ENCODE measurements at places on chromosomes 1 and 21.
A peak's percentile ranks its signal among the peaks of the same experiment; 100 is the strongest.

DNA sequence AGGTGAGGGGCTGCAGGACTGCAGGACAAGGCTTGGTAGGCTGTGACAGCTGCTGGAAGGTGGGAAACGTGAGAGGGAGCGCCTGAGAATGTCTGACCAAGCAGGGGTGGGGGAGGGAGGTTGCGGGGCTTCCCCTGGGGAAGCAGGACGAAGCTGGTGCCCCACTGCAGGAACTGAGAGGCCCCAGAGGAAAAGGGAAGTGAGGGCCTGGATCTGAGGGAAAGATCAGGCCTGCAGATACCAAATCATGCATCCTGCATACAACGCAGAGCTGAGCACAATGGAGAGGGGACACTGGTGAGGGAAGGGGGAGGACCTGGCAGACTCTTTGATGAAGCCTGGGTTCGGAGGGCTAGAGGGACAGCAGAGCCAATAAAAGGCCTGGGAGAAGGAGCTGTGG is 65.7 kb upstream of the BACE2 start:
- DNase-seq: no peak

- DNase-seq: no peak
Measured at GRCh38 chr1:64042331-64043100, 160.9 kb upstream of the UBE2U start.

DNA sequence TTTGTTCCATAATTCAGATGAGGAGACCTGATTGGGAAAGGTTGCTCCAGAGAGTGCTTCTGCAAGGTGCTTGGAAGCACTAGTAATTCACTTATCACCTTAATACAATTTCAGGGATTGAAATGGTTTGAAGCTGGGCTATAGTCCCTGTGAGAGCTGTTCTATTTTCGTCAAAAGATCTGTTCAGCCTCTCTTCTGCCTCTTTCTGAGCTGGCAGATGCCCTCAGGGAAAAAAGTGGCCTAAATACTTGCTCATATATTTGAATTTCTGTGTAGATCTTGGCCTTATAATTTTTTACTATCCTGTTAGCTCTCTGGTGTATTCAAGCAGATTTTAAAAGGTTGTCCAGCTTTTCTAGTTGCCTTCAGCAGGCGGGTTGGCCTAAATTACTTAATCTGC is 22.3 kb downstream of the C1orf146 start:
- no peak for DNase-seq

DNA sequence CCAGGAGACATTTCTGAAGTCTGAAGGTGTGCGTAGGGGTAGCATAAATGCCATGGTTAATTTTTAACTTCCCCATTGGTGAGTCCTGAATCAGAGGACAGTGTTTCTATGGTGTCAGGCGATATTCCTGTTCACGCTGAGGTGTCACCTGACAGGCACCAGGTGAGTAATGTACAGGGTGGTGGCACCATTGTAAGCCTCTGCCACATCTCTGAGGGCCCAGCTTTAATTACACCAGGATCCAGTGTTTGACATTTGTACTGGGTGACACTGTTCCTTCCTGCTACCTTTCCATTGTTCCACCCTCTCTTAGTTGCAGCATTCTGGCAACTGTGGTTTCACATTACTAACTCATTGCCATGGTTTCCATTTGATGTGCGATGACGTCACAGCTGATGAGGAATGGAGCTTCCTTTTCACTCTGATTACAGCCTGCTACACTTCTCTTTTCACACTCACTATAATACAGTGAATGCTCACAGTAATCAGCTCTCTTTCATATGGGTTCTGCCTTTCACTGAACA is 40.6 kb upstream of the MARK1 start:
- DNase-seq: no peak

DNA sequence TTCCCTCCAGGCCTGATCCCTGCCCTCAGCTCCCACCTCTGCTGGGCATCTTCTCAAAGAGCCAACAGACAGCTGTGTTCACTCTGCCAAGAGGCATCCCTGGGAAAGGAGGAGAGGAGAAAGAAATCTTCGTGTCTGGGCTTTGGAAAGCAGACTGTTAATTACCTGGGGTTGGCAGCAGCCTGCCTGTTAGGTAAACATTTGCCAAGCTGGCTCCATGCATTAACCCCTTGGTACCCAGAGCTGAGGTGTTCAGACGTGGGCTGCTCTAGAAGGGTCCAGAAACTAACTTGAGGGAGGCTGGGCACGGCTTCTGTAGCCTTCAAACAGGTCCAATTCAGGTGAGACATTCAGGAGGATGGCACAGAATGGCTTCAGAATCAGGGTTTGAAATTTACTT is 8.7 kb upstream of the EXTL1 start:
- DNase-seq: no peak

GRCh38 chr1:197841883-197842553 is 60.4 kb upstream of the C1orf53 start:
- no peak for DNase-seq

DNA sequence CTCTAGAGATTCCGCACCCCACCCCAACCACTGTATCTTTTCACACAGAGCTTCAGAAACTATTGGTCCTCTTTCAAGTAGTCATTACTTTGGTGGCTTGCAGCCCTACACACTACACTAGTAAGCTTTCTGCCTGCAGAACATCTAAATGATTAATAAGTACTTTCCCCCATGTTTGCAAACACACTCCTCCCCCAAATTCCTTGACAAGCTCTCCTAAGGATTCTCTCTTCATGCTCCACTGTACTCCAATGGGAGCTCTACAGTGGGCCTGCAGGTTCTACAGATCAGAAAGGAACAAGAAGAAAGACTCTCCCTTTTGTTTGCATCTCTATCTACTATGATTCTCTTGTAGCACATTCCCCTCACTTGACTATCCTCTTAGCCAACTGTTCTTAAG is 16.3 kb upstream of the NUF2 start:
- no peak for DNase-seq

GRCh38 chr1:48756683-48757316 is 19.9 kb downstream of the BEND5 start:
- DNase-seq: no peak

DNA sequence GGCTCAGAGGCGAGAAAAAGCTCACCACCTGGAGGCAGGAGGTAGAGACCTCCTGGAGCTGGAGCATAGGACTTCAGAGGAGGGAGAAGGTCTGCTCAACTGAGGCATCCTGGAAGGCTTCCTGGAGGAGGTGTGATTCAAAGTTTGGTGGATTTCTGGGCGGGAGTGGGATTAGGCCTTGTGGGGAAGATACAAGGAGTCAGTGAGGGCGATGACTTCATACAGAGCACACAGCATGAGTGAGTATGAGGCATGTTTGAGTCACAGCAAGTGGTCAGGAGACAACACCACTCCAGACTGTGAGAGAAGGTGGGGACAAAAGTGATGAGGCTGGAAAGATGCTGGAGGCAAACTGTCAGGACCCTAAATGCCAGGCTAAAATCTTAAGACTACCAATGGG is 77.6 kb downstream of the MATN1 start:
- no peak for DNase-seq

DNA sequence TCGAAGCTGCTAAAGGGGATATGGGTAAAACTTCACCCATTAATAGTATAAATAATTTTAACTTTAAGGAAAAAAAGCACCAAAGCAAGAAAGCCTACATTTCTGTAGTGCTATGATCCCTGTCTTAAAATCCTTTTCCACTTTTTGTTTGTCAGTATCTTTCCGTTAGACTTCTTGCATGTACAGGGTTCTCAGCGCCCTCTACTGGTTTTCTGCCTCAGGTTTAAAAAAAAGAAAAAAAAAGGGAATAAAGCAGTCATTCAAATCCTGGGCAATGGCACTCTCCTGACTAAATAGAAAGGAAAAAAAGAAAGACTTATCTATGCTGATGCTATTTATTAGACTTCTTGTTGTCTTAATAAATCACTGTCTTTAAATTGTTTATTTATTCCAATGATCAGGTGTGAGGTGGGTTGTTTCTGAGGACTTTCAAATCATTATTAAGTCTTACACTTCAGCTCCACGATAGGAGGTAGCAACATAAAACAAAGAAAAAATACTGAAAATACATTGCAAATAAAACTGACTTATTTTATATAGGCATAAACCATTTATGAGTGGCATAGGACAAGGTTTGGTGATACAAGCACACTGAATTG is 475.4 kb upstream of the NR5A2 start:
- DNase-seq: peak; percentile 67

- DNase-seq: no peak
Measured at GRCh38 chr1:42043811-42044210, 109.4 kb upstream of the GUCA2B start.

DNA sequence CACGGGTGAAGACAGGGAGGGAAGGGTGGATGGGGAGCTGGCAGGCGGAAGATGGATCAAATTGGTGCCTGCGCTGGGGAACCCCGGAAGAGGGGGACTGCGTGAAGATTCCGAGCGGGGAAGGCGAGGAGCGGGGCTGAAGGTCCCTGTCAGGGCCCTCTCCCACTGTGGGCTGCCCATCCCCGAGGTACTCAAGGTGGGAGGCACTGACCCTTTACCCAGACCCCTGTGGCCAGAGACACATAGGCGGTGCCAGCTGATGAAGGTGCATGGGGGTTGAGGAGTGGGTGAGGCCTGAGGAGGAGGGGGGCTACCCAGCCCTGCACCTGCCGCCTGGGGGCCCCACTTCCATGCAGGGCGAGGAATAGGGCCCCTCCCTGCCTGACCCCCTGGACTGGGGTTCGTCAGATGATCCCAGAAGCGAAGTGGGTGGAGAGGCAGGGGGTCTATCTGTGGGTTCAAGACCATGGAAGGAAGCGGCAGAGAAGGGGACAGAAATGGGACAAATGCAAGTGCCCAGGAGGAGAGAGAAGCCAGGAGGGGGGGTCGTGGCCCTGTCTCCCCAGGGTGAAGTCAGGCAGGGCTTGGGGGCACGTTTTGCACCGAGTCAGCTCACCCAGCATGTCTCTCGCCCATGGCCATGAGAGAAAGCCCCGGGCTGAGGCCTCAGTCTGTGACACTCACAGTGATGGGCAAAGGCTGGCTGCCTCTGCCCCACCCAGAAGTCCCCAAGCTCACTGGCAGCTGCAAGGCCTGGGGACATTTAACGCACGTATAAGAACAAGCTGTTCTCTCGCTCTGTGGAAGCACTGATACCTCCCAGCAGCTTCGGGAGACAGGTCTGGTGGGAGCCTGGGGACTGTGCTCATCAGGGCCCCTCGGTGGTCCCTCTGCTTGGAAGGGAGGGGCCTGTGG is 7.0 kb upstream of the MMEL1 start:
- no peak for DNase-seq

GRCh38 chr1:98181036-98181764 is 260.4 kb upstream of the DPYD start:
- DNase-seq: no peak

GRCh38 chr1:50208756-50209155 is 100.0 kb downstream of the ELAVL4 start:
- DNase-seq: no peak

DNA sequence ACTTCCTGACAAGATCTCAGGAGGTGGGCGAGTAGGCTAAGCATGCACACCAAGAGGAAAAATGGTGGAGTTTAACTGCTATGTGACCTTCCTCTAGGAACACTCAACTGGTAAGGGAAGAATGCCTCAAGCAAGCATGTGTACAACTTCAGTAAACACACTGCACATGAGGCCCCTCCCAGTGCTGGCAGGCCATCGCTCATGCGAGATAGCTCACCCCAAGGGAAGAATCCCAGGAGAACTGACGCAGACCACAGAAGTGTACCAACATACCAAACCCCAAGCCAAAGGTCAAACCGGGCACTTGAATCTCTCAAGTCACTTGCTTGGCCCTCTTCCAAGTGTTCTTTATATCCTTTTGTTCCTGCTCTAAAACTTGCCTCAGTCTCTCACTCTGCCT is 40.5 kb upstream of the GALNT2 start:
- no peak for DNase-seq

DNA sequence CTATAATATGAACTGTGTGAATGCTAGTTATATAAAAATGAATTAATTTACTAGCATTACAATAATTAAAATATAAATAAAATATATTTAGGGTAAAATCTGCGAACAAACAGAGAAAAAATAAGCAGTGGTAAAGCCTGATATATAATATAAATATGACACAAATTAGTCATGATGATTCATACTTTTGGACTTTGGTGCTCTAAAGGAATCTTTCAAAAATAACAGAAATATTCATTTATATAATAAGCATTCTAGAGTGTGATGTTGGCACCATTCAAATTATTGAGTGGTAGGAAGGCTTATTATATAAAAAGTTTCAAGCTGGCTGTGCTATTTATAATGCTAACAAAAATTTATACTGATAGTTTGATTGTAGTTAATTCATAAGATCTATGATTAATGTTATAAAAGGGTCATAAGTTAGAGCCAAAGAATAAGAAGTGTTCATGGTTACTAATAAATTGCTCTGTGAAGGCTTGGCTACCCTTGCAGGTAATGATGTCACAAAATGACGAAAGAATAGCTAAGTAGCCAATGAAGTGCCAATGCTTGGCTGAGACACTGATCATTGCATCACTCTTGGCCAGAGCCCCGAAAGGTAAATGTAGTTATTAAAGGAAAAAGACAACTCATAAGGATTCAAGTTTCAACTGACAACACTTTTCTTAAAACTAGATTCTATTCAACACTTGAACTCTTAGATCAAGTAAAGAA is 108.7 kb downstream of the USH2A start:
- no peak for DNase-seq

- peak; percentile 3 for DNase-seq
Measured at GRCh38 chr1:26700711-26701110, 4.9 kb downstream of the ARID1A start.

DNA sequence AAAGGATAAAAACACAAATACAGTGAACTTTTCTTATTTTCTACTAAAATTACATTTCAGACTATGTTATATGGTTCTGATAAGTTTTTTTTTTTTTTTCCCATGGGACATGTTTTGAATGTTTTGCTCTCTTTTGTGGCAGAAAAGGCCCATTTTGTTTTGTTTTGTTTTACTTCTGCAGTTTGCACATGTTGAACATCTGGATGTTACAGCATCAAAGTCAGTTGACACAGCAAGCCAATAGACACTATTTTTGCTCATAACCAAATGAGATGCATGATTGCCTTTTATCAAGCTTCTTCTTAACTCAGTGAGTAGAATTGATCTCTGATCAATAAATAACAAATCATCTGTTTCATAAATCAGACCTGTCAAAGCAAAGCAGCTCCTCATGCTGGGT is 904.2 kb downstream of the ADGRL2 start:
- DNase-seq: no peak

DNA sequence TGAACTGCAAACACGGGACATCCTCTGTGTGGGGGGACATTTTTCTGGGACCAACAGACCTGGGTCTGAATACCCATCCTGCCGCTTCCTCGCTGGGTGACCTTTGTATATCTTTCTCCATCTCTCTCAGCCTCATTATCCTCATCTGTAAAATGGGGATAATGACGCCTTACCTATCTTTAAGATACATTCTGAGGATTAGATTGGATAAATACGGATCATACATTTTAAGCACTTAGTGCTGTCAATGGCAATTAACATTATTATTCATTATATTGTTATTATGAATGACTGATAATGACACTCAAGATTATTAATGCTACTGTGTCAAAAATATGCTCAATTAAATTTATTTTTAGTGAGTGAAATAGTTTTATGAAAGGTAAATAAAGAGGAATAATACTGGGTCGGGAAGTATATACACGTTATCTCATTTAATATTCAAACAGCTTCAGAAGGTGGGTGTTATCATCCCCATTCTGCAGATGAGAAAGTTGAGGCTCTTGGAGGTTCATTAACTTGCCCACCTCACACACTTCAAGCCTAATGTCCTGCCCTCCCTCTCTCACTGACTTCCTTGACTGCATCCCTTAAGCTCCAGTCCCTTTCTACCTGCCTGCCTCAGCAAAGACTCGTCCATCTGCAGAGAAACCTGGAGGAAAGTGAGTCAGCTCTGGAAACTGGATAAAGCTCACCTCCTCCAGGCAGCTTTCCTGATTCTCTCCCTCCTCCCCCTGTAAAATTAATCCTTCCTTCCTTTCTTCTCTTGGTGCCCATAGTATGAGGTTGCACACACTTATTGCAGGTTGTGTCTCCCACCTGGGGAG is 120.7 kb upstream of the JUN start:
- DNase-seq: no peak

GRCh38 chr1:174276087-174276486 is 116.8 kb downstream of the RABGAP1L start:
- DNase-seq: no peak

All from hematopoietic multipotent progenitor cell treated with erythropoietin and hydrocortisone succinate and interleukin-3 and kit ligand, for 8 days (in vitro differentiated cells).